ENCODE measurements at places on chromosomes 4 and X. TPM values are rescaled to one million over a fixed set of nuclear protein-coding genes. Genes with fewer than 3 reads are reported as not detected.

The VCX3B gene
- not detected for total RNA-seq

The PDHA2 gene
- total RNA-seq: not detected

The NMU gene
- 0.38 TPM for total RNA-seq

DNA sequence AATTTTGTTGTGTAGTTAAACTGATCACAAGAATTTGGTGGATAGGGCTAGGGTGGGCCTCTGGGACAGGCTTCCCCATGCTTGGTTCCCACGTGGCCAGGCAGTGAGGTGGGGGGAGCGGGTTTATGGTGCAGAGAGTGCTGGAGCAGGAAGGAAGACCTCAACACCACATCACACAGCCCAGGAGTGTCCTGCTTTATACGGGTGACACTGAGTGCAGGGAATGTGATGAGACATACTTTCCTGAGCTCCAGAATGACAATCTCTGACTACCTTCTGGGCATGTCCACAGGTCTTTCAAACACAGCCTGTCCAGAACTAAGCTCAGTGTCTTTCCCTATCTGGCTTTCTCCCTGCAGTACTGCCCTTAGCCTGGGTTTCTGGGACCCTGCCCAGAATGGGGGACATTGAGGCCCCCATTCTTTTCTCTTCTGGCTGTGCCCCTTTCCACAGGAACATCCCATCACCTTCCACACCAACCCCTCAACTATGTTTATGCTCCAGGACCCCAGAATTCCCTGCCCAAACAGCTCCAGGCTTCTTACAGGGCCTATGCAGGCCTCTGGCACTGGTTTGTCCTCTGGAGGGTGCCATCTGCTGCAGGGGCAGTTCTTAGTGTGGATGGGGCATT, 36.5 kb upstream of the RASL11B start:
- no peak for DNase-seq

GRCh38 chr4:150573534-150573933, 8.4 kb upstream of the MAB21L2 start:
- no peak for DNase-seq

DNA sequence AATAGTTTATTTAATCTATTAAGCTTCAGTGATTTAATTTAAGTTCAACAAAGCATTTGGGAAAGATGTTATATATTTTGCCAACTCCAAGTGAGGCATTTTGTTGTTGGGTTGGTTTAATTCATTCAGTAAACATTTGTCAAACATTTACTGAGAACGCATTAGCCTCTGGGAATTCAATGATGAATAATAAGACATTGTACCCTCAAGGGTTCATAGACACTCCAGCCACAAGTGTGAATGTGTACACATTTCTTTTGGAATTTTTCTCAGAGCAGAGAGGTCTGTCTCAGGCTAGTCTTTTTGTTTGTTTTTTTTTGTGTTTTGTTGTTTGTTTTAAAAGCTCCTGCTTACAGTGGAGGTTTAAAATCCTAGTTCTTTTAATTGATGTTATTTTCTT, 203.9 kb downstream of the SOWAHB start:
- no peak for DNase-seq

- no peak for DNase-seq
These were observed 165.9 kb downstream of the KIT start for GRCh38 chr4:54823616-54824015.

- no peak for DNase-seq
These were observed 436.1 kb downstream of the ANKRD50 start for GRCh38 chr4:124276461-124276860.

- no peak for DNase-seq
These were observed 52.5 kb downstream of the COQ2 start for GRCh38 chr4:83232082-83232481.

GRCh38 chr4:26590639-26591038, 6.8 kb downstream of the TBC1D19 start:
- no peak for DNase-seq

DNA sequence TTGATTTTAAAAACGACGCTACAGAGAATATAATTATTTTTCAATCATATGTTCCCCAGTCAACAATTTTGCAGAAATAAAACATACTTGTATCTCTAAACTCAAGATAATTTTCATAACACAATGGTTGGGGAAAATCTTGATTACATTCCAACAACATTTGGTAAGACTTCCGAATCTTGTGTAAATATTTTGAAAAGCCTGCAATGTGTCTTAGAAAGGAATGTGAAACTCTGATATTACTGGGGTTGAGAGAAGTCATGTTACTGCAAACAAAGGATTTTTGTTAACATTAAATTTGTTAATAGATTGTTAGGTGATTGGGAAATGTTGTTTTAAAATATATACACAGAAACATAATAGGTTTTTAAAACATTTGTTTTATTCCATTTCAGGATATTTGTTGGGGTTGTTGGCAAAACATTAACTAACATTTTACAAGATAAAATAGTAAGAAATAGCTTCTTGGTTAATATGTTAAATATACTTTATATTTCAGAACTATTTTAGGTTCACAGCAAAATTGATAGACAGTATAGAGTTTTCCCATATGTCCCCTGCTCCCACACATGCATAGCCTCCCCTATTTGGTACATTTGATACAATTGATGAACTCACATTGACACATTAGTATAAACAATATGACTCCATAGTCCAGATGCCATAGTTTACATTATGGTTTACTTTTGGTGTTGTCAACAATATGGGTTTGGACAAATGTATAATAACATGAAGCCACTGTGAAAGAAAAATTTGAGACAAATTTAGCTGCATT, 218.6 kb upstream of the FAM47A start:
- DNase-seq: no peak

- no peak for DNase-seq
These were observed 763.5 kb upstream of the FRG1 start for GRCh38 chr4:189177130-189177529.
